ENCODE measurements at places on chromosomes 6 and 20.

- DNase-seq, result no peak
Measured at GRCh38 chr6:51459958-51460357, 627.5 kb downstream of the PKHD1 start.

DNA sequence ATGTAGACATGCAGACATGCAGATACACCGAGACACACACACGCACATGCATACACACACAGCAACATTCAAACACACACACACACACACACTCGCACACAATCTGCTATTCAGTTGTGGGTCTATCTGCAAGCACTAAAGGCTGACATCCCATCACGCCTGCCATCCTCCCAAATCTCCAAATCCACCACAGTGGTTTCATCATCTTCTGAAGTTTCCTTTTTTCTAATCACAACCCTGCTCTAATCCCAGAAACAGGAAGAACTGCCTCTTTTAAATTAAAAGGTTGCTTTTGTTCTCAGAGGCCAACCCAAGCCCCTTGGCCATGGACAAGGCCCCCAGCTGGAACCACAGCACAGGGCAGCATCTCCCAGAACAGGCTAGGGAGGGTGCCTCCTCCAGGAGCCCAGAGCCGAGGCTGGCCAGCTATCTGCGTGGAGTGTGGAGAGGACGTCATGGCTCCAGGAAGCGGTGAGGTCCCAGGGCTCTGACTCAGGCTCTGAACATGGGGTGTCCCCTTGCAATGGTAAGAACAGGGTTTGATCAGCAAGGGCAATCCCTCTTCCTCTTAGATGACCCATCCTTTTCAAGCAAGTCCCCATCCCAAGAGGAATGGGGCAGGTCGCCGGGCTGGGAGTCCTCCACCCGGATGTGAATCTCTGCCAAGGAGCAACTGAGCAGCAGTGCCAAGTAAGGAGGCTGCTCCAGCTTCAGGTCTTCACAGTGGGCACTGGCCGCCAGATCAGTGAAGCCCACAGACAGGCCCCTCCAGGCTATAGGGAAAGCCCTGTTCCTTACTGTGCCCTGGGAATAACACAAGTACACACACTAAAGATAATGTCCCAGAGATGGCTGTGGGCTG, 14.7 kb downstream of the FOXF2 start:
- no peak for DNase-seq

GRCh38 chr20:11926292-11926998, 8.8 kb downstream of the BTBD3 start:
- DNase-seq, result no peak

GRCh38 chr6:146331013-146331412, 212.6 kb upstream of the RAB32 start:
- DNase-seq, result no peak

- no peak for DNase-seq
Measured at GRCh38 chr6:111757342-111757741, 115.9 kb downstream of the FYN start.

DNA sequence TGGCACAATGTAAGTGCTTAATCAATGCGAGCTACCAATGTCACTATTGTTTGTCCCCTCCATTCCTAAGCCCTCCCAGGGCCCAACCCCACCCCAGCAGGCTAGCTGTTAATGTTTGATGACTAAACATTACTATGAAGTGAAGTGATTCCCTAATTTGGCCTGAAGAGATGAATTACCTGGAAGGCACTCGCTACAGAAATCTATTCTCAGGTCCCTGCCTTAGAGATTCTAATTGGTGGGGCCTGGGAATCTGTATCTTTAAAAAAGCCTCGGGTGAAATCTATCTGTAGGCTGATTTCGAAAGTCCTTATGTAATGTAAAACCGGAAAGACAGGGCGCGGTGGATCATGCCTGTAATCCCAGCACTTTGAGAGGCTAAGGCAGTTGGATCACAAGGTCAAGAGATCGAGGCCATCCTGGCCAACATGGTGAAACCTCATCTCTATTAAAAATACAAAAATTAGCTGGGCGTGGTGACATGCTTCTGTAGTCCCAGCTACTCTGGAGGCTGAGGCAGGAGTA, 16.9 kb upstream of the SNAI1 start:
- no peak for DNase-seq

DNA sequence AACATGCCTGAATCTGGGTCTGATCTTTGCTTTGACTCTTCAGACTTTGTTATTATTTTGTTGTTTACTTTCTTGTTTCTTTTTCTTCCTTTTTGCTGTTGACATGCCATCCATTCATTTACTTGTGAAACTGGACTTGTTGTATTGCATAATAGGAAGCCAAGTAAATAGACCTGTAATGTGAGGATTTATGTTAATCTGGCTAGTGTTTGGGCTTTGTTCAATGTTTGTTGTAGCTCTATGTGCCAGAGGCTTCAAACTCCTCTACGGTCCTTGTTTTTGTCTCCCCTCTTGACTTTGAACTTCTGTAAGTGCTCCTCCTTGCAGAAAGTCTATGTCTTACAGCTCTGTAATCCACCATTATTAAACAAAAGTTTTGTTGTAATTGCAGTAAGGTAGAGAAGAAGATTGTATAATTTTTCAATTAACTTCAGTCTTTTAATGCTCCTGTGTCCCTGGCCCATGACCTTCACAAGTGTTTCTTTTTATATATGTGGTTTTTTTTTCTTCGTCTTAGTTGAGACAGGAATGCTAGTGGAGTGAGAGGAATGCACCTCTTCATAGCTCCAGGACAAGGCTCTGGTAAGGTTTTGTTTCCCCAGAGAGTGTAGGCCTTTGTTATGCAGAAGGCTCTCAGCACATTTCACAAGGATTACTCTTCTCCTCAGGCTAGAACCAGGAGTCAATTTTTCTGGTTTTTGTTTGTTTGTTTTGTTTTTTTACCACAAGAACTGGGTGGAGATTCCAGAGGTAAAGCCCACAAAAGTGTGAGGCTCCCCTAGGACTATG, 1061.8 kb upstream of the CITED2 start:
- no peak for DNase-seq

GRCh38 chr6:128174724-128175123, 273.9 kb upstream of the THEMIS start:
- DNase-seq, result no peak
